ENCODE measurements at places on chromosomes 13 and 19.

GRCh38 chr13:40440990-40441820 is 225.2 kb downstream of the FOXO1 start:
- H3K27me3 ChIP-seq, result no peaks in the 10 kb centered on the region
- H3K4me1 ChIP-seq, result peaks cover 13% of the 10 kb centered on the region
- H3K36me3 ChIP-seq, result no peaks in the 10 kb centered on the region
- no peak overlapping the region for H3K4me3 ChIP-seq

DNA sequence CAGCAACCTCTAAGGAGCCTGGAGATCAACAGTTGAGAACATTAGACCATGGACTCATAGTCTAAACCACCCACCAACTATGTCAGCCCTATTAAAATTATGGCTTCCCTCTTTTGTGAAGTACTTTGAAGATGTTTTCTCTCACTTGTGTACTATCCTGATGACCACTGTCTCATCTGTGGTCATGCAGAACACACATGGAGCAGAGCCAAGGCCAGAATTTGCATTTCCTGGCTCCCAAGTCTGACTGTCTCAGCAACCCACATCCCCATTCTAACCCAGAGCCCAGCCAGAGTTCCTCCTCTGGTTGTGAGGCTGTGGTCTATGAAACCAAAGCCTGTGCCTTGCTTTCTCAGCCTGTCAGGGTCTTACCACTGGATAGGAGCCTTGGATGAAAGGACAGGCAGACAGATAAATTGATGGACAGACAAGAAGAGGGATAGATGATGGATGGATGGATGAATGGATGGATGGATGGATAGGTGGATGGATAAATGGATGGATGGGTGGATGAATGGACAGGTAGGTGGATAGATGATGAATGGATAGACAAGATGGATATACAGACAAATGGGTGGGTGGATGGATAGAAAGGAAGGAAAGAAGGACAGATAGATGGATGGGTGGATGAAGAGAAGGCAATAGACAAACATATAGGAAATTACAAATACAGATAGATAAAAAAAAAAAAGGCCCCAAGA is 35.4 kb downstream of the ZNF557 start:
- no peak overlapping the region for H3K4me3 ChIP-seq
- no peak overlapping the region for H3K27ac ChIP-seq
- no peaks in the 10 kb centered on the region for H3K27me3 ChIP-seq
- peaks cover 27% of the 10 kb centered on the region for H3K4me1 ChIP-seq
- no peaks in the 10 kb centered on the region for H3K36me3 ChIP-seq

DNA sequence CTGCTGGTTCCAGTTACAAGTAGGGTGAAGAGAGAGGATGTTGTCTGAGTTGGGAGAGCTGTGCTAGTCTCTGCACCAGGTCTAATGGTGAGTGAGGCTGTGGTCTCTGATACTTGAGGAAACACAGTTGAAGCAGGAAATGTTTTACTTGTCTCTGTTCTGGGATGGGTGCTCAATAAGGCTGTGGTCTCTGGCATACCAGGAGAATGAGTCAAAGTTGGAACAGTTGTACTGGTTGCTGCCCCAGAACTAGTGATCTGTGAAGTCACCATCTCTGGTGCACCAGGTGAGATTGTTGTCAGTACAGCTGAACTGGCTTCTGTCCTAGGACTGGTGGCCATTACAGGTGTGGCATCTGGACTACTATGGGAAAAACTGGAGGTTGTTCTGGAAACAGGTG is 74.7 kb downstream of the MUC16 start:
- no peaks in the 10 kb centered on the region for H3K27me3 ChIP-seq
- no peaks in the 10 kb centered on the region for H3K4me1 ChIP-seq
- peaks cover 3% of the 10 kb centered on the region for H3K36me3 ChIP-seq
- H3K4me3 ChIP-seq, result no peak overlapping the region

- H3K27ac ChIP-seq, result no peak overlapping the region
- no peak for DNase-seq
- no peak overlapping the region for H3K4me3 ChIP-seq
- H3K36me3 ChIP-seq, result no peaks in the 10 kb centered on the region
- H3K27me3 ChIP-seq, result no peaks in the 10 kb centered on the region
These were observed 563.9 kb downstream of the DACH1 start for GRCh38 chr13:71303144-71303543.

GRCh38 chr19:33797802-33798671 is 1.4 kb downstream of the KCTD15 start:
- H3K27ac ChIP-seq, result peak overlapping the region; percentile 94
- H3K36me3 ChIP-seq, result peaks cover 8% of the 10 kb centered on the region
- H3K27me3 ChIP-seq, result peaks cover 5% of the 10 kb centered on the region
- H3K4me1 ChIP-seq, result peaks cover 6% of the 10 kb centered on the region
- DNase-seq, result no peak

GRCh38 chr13:109026266-109026665 is 396.9 kb downstream of the MYO16 start:
- no peaks in the 10 kb centered on the region for H3K4me1 ChIP-seq
- no peak for DNase-seq
- H3K4me3 ChIP-seq, result no peak overlapping the region
- H3K27ac ChIP-seq, result no peak overlapping the region
- no peaks in the 10 kb centered on the region for H3K36me3 ChIP-seq

DNA sequence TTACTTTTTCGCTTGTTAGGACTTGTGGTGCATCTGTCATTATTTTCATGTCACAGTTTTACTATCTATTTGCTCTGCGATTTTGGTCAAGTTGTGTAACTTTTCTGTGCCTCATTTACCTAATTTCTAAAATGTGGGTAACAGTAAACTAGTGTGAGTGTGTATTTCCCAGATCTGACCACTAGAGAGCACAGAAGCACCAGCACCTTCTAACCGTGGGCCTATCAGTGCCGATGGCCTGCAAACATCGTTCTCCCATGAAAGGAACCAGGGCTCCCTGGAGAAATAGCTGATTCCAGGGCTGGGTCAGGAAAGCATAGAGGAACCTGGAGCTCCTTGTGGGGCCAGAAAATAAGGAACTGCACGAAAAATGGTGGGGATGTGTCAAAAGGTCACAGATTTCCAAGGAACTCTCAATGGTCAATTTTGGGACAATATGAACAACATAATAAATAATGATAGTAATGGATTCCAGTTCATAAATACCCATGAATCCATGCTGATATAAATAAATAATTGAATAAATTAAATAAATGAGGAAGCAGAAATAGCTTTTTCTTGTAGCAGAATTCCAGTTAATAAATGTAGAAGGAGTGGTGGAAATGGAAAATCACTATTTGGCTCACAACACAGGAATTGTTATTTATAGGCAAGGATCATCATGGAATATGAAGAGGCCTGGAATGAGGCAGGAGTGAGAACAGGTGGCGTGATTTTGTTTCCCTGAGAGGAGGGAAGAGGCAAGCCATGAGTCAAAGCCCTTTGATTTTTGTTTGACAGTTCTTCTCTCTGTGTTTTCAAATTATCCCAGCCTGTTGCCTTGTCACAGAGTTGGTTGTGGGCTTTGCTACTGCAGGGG is 31.1 kb downstream of the CEACAM8 start:
- H3K27me3 ChIP-seq, result peaks cover 30% of the 10 kb centered on the region
- H3K27ac ChIP-seq, result no peak overlapping the region
- no peak overlapping the region for H3K4me3 ChIP-seq
- no peak for DNase-seq
- H3K36me3 ChIP-seq, result no peaks in the 10 kb centered on the region
- H3K4me1 ChIP-seq, result no peaks in the 10 kb centered on the region

GRCh38 chr19:18029617-18030338 is 21.8 kb downstream of the ARRDC2 start:
- no peak overlapping the region for H3K27ac ChIP-seq
- H3K4me1 ChIP-seq, result peaks cover 2% of the 10 kb centered on the region
- H3K4me3 ChIP-seq, result no peak overlapping the region
- H3K36me3 ChIP-seq, result no peaks in the 10 kb centered on the region
- H3K27me3 ChIP-seq, result peaks cover 10% of the 10 kb centered on the region
- DNase-seq, result no peak

DNA sequence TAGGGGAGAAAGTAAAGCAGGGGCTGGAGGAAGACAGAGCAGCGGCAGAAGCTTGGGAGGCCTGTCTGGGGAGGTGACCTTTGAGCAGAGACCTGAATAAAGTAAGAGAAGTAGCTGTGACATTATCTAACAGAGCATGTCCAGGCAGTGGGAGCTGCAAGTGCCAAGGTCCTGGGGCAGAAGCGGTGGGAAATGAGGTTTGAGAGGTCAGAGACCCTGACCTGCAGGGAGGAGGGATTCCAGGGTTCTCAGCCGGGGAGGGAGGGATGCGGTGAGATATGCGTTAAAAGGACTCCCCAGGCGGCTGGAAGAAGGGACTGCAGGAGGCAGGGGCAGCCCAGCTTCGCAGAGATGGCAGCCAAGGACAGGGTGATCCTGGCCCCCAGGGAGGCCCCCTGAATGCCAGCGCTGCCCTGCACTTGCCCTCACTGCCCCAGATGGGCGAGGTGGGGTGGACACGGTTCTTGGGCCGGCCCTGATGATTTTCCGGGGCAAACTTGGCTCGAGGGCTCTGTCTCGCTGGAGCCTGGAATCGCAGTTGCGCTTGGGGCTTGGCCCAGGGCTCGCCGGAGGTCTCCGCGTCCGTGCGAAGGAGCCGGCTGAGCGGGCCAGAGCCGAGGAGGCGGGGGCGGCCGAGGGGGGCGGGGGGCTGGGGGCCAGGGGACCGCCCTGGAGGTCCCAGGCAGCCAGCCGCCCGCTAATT is 3.2 kb downstream of the CRLF1 start:
- peak overlapping the region; percentile 4 for H3K27ac ChIP-seq
- H3K27me3 ChIP-seq, result peaks cover 68% of the 10 kb centered on the region
- no peak overlapping the region for H3K4me3 ChIP-seq
- H3K4me1 ChIP-seq, result peaks cover 4% of the 10 kb centered on the region
- no peak for DNase-seq

DNA sequence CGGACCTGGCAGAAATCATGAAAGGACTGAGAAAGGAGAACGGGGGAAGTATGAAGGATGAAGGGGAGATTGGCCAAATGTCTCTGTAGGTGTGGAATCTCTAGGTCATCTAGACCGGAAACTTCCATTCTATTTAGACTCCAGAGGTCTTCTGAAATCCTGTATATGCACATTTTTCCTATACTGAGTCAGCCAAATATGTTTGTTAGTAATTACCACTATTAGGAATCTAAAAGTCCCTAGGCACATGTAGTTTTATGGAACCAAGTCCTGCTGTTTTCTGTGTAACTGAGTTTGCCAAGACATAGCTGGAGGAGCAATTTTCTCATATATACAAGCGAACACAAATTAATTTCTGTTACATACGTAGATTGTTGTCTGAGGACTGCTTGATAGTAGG is 498.1 kb downstream of the GPC5 start:
- H3K4me3 ChIP-seq, result no peak overlapping the region
- no peak for DNase-seq
- no peaks in the 10 kb centered on the region for H3K36me3 ChIP-seq
- H3K27ac ChIP-seq, result no peak overlapping the region

- no peak overlapping the region for H3K4me3 ChIP-seq
- no peak overlapping the region for H3K27ac ChIP-seq
- peaks cover 14% of the 10 kb centered on the region for H3K27me3 ChIP-seq
- H3K36me3 ChIP-seq, result peaks cover 3% of the 10 kb centered on the region
- no peak for DNase-seq
These were observed 13.3 kb downstream of the SLC25A42 start for GRCh38 chr19:19077103-19077502.
